Activated T-cell treated with anti-CD3 and anti-CD28 coated beads for 48 hours (primary cell): ENCODE measurements at places on chromosomes 5 and 9.

- DNase-seq = no peak
Observed at GRCh38 chr9:16434526-16434925, 435.9 kb downstream of the BNC2 start.

- DNase-seq = no peak
Observed at GRCh38 chr5:109253262-109253661, 156.5 kb downstream of the PJA2 start.

GRCh38 chr5:55855509-55855908, 4.4 kb downstream of the IL31RA start:
- no peak for DNase-seq

DNA sequence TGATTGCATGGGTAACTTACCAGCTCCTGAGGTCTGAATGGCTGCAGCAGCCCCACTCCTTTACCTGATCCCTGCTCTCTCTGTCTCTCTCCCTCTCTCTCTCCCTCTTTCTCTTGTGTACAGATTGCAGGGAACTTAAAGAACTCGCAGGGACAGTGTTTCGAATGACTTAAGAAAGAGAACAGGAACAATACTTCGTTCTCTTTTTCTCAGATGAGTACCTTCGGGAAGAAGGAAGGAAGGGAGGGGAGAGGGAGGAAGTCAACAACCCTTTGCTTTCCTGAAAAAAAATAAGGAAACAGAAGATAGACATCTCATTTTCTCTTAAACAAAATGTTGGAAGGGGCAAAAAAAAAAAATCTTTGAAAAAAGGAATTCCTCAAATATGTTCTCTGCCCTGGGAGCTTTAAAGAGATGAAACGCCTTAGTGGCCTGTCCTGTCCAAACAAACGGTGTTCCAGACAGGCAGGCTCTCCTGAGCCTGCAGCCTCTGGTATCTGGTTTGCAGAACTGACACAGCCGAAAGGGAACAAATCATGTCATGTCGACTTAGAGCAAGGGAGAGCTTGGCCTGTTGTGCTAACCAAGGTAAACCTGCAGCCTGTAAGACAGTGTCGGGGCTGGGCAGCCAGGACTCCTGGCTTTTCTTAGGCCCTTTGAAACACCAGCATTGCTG, at the start of gene ZNF366:
TSS of gene ZNF366 (minus strand) at position 180 of the 676 bp plus-strand sequence. CDS start 45,914 bp downstream, outside the sequence.
- DNase-seq = no peak

GRCh38 chr9:114046237-114046755, 31.8 kb downstream of the AMBP start:
- no peak for DNase-seq

GRCh38 chr9:72205513-72205912, 56.3 kb downstream of the GDA start:
- no peak for DNase-seq

DNA sequence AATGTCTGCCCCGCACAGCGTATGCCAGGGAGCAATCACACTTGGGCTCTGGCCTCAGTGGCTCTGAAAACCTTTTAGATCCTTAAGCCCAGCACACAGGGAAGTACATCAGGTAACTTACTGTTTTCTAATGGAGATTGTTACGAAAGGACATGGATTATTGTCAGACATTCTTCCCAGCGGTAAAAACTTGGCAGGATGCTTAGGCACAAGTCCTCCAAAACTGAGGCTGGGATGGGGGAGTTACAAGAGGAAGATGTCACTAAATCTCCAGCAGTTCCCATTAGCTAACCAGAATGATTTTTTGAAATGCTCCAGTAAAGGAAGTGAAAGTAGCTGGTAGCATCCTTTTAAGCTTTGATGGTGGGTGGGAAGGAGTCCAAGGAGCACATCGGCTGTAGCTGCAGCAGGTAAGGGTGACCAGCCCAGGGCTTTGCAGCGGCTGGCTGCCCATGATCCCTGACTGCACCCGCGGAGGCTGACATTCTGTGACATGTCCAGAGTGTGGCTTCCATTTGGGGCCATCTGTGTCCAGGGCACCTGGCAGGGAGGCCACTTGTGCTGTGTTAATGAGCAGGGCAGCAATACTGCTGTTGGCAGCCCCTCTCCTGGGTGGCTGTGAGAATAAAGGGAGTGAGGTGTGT, 165.8 kb downstream of the GADD45G start:
- DNase-seq = no peak
